ENCODE measurements at places on chromosomes 5 and 9.

GRCh38 chr5:157903117-157903450, 44.1 kb upstream of the CLINT1 start:
- DNase-seq = no peak

GRCh38 chr5:132059043-132059695, 1.3 kb upstream of the IL3 start:
- DNase-seq = no peak

GRCh38 chr9:117835798-117836197, 131.6 kb downstream of the TLR4 start:
- no peak for DNase-seq

DNA sequence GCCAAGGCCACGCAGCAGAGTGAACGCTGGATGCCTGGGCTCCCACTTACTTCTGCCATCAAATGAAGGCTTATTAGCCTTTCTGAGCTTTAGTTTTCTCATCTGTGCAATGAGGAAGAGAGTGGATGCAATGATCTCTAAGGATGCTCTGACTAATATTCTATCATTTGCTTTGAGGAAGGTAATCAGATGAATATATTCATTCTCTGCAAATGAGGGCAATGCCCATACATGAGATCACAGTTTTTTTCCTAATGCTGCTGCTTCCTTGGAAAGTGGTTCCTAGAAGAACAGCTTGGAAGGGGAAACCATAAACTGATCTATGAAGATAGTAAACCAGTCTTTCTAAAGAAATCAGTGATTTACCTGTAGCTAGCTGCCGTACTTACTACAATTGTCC, 152.4 kb downstream of the NSG2 start:
- no peak for DNase-seq

- DNase-seq = no peak
Observed at GRCh38 chr5:13878357-13878756, 66.1 kb downstream of the DNAH5 start.

DNA sequence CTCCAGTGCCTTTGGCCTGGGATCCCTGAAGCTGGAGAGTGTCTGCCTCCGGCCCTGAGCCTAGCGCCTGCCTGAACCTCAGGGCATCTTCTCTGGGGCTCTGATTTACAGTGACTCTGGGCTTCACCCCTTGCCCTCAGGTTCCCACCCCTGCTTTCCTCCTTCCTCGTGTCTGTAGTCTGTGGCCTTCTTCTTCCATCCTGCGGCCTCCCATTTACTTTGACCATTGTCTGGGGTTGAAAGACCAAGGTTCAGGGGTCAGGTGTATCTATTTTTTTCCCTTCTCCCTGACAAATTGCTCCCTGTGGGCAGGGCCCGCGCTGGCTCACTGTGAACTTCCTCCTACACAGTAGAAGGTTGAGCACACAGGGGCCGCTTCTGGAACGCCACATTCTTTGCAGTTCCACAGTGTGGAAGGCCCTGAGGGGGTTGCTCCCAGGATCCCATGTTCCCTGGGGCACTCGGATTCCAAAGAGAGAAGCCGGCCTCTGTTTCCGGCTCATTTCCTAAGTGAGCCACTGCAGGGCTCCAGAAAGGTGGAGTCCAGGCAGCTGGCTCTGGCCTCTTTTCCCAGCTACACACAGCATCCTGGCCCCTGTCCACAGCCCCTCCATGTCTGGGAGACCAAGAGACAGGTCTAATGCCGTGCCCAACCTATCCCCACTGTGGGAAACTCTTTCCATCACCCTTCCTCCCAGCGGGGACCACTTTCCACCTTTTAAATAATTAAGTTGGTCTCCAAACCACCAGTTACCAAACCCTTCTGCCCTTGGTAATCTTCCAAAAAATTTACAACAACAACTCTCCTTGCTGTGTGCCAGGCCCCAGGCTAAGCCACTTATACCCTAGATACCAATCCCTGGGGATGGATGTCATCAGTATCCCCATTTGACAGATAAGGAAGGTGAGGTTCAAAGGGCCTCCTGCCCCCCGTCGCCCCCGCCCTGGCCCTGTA, 140.3 kb upstream of the IER5L start:
- DNase-seq = no peak

DNA sequence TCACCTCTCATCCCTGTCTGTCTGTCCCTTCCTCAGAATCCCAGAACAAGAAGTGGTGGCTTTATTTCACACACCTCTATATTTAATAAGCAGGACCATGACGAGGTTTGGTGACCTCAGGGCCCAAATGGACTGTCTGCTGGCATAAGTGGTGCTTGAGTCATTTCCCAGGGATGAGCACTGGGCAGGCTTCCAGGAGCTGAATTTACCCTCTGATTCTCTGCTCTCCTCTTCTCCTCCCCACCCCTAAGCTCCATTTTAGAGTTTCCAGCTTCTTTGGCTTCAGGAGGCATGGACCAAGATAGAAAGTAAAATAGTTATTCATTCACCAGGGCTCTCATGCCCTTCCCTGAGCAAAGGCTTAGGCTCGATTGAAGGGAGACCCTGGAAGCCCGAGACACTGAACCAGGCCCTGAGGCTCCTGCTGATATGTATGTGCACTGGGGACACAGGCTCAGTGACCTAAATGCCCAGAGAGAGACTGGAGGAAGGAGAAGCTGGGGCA, 69.1 kb downstream of the PPARGC1B start:
- peak; percentile 82 for DNase-seq

GRCh38 chr5:77770293-77771005, 5.7 kb downstream of the TBCA start:
- DNase-seq = no peak

GRCh38 chr9:35682520-35683315, 7.0 kb downstream of the TPM2 start:
- no peak for DNase-seq

DNA sequence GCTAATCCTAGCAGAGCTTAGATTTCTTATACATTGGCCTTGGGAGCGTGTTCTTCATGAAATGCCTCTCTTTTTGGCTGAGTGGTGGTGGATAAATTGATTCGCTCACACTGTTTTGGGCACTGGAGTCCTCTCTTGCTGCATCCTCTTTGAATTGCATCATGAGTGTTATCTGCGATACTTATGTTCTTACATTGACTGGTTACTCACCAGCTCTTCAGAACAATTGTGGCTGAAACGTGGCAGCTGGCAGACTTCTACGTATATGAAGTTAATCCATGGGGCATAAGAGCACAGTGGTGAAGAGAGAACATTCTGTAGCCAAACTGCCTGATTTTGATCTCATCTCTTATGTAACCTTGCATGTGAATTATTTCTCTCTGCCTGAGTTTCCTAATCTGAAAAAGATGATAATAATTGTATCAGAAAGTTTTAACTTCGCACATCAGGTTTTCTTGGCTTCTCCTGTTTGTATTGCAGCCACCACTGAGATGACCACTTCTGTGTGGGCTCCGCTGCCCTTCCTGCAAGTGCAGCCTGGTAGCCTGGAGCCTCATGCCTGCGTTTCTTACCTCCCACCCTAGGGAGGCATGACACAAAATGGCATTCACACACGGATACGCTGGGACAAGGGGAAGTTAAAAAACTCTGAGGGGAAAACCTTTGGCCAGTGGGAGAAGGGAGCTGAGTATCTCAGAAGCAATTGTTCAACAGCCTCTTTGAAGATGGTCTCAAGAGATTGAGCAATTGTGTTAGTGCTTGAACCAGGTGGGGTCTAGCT, 295.2 kb downstream of the ARHGAP26 start:
- no peak for DNase-seq

DNA sequence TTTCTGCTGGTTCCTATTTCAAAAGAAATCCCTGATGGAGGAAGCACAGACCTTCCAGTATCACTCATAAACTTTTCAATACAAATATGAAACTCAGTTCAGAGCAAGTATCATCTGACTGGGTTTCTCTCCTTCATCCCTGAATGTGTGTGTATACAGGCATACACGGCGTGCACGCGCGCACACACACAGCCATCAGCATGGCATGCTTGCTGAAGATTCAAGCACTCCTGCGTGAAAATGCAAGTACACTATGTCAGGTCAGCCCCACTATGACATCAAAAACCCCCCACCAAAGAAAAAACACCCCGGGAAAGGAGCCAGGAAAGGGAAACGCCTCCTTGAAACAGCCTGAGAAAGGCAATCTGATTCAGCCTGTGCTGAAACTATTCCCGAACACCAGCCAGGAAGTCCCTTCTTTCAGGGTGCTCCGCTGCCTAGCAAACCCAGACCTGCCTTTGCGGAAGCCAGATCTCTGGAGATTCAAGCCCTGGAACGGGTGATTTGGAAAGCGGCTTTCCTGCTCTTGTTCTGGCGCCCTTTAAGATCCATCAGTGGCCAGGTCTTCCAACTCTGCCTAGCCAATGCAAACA, 831 bp downstream of the KLHL3 start:
- no peak for DNase-seq

GRCh38 chr9:135065804-135066203, 21.7 kb upstream of the OLFM1 start:
- no peak for DNase-seq

DNA sequence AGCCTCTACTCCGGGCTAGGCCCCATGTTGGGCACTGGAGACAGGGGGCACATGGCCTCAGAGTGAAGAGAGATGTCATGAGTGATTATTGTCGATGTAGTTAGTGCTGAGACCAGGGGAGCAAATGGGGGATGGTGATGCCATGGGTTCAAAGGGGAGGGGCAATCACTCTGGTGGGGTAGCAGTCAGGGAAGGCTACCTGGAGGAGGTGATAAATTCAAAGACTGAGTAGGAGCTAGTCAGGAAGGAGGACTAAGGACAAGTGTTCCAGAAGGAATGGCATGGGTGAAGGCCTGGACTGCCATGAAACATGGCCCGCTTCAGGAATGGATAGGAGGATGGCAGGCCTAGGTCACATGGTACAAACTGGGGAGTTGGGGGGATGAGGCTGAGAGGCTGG, 41.6 kb downstream of the C9orf50 start:
- no peak for DNase-seq

- no peak for DNase-seq
Observed at GRCh38 chr5:3140117-3140516, 388.6 kb upstream of the IRX2 start.

DNA sequence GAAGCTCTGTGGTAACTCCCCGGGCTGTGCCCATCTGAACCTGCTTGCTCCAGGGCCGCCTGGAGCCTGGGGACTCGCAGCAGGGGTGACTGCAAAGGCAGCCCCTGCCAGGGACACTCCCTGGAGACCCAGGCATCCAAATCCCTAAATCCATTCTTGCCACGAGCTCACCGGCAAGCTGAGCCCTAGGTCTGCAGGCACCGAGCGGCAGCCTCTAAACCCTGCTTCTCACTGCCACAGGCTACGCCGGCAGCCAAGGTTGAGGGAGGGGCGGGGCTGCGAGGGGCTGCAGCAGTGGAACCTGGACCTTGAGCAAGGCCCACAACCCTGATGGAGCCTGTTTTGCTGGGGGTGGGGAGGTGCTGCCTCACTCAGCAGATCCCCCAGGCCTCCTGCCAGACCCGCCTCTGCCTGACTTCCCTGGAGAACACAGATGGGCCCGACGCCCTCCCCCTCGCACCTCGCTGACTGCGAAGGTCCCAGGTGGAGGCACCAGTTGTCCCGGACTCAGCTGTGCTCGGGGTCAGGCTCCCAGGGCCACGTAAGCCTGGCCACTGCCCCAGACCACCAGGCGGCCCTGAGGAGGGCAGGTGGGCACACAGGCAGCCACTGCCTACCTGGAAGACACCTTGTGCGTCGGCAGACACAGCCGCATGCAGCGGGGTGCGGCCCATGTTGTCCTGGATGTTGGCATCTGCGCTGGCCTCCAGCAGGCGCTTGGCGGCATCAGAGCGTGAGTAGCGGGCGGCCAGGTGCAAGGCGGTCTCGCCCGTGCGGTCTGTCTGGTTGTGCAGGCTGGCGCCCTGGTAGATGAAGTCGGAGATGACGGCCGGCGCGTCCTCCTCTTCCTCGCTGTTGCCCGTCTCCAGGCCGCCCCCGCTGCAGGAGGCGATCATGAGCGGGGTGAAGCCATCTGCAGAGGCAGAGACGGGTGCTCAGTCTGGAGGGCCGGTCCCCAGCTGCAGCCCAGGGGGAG, 17.4 kb upstream of the SEC16A start:
- no peak for DNase-seq

- DNase-seq = no peak
Observed at GRCh38 chr9:17752021-17752420, 173.2 kb downstream of the SH3GL2 start.

DNA sequence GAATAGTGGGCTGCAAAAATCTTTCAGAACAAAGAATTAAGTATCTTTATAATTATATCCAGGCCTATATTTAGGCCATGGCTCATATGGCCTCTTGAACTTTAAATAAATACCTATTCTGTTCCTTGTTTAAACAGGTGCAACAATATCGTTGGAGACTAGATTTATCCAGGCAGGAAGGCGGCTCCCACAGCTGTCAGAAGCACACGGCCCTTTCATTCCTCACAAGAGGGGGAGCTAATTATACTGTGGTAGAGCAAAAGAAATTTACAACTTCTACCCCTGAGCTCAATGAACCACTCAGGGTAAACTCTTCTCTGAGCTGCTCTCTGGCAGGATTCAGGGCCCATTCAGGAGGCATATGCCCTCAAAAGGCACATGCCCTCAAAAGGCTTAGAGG, 31.3 kb downstream of the TMEM174 start:
- no peak for DNase-seq

DNA sequence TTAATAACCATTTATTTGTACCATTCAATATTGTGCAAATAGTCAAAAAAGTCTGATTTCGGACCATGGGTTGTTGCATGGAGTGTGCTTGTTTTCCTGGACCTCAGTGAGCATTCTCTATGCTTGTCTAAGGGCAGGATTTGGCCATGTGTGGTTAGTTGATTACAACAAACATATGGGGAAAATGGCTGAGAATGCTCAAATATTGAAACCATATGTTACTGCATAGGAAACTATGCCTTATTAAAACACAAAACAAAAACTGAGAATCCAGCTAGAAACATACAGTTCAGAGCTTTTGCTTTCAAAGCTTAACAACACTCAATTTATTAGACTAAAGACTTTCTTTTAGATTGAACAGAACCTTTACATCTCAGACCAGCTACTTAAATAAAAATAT, 928.3 kb downstream of the NR2F1-AS1 start:
- peak; percentile 63 for DNase-seq

- DNase-seq = no peak
Observed at GRCh38 chr9:13570068-13570974, 290.8 kb upstream of the MPDZ start.

DNA sequence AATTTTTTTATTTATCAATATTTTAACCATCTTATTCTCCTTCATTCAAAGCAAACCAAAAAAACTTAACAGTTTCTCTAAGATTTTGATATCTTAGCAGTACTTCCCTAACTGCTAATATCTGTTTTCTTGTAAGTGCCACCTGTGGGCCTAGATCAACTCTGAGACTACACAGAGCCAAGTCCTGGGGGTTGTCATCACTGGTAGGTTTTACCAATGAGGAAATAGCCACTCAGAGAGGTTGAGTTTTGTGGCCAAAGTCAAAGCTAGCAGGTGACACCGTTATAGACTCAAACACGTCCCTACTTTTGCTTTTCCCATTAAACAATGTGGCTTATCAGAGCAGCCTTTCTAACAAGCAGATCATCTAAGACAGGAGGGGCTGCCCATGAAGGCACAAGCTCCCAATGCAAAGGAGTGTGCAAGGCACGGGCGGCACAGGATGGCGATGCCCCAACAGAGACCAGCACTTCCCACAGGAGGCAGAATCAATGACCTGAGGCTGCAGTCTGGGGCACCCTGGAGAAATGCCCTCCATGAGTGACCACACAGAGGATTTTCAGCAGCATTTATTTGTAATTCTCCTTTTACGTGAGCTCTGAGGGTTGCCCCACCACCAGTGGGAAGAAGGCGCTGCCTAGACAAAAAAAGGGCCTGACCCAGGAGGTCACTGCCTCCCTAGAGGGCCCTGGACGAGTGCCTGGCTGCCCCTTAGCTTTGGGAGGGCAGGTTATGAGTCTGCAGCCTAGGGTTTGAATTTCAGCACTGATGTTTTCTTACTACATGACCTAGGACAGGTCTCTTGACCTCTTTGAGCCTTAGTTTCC, 7.4 kb downstream of the TBC1D2 start:
- DNase-seq = no peak

Measured in HFF-Myc (cell line).